ENCODE measurements at places on chromosomes 11 and 22. TPM values are rescaled to one million over a fixed set of nuclear protein-coding genes. Genes with fewer than 3 reads are reported as not detected.

Gene SRSF8
- 43.4 TPM for total RNA-seq

Gene FAT3
- total RNA-seq, result 0.10 TPM

Gene OR51A2
- total RNA-seq, result not detected

Gene ZNF70
- 3.5 TPM for total RNA-seq

- no peak for DNase-seq
These were observed 38.0 kb downstream of the WNT7B start for GRCh38 chr22:45938913-45939312.

- no peak for DNase-seq
These were observed 13.7 kb downstream of the TSPAN4 start for GRCh38 chr11:856397-856796.

DNA sequence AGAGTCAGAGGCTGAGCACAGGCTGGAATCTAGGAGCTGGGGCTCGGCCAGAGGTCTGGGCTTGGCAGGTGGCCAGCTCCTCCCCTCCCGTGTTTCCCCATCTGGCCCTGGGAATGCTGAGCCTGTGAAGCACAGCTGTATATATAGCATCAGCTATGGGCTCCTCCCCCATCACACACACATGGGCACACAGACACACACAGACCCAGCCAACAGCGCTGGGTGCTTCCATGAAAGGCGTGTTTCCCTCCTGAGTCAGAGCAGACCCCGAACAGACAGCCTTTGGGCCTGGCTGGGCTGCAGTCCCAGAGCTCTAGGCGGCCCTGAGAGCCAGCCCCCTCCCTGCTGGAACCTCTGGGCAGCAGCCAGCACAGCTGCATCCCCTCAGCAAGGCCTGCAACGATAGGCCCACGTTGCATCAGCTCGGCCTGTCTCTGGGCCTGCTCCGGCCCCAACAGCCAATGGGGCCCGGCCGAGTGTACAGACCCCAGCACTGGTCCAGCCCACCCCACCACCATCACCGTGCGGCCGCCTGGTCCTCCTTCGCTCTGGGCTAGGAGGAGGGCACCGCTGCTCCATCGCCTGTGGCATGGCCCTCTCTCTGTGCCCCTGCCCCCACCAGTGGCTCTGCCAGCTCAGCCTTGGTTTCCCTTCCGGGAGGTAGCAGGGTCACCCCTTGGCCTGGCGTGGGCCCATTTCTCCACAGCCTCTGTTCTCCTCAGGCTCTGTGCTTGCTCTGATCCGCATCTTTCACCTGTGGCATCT is 7.6 kb upstream of the SERPINH1 start:
- DNase-seq, result peak; percentile 72

DNA sequence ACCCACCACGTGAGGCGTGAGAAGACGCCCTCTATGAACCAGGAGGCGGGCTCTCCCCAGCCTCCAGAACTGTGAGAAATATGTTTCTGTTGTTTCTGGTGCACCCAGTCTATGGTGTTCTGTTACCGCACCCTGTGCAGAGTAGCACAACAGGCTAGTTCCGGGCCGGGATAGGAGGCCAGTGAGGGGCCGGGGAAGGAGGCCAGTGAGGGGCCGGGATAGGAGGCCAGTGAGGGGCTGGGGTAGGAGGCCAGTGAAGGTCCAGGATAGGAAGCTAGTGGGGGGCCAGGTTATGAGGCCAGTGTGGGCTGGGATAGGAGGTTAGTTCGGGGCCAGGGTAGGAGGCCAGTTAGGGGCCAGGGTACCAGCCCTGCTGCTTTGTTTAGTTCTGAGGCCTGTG is 204.6 kb downstream of the BARX2 start:
- no peak for DNase-seq

DNA sequence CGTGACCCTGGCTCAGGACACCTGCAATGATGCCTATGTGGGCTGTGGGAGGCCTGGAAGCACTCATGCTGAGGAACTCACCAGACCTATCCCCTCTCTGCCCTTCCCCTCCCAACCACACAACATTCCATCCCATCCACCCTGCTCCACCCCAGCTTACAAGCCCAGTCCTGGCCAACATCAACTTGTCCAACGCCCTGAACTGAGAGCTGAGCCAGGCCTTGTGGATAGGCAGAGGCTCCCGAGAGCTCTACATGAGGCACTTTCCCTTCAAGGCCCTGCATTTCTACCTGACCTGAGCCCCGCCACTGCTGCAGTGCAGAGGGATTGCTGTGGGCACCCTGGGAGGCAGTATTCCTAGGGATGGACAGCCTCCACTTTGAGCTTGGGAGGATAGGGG is 112.4 kb downstream of the PDE2A start:
- DNase-seq, result no peak

DNA sequence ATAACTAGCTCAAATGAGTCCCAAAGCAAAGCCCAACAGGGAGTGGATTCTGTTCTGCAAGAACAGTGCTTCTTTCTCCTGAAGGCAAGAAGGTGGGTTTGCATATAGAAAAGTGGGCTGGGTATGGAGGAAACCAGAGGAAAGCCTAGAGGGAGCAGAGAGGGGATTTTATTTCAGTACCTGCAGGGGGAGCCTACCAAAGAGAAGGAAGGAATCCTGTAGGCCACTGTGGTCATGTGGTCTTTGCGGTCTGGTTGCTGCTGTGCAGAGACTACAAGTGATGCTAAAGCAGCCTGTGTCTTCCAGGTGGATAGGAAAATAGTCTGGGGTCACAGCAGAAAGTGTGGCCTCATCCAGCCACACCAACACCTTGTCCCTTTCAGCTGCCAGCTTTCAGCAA is 33.2 kb upstream of the ZBTB16 start:
- no peak for DNase-seq

DNA sequence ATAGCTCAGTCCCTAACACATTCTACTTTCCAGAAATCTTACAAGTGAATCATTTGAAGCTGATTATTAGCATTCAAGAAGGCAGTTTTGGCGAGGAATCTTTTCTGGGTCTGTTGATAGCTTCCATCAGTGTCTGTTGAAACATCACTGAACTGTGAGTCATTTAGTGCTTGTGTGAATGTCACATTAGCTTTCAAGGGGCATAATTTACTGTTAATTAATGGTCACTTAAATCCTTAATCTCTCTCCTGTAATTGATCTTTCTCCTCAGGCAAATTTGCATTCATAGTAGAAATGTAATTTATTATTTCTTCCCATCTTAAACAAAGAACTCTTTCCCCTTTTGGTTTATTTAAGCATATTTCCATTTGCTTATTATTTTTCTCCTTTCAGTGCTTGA is 2.6 kb downstream of the HTR3B start:
- DNase-seq, result no peak

GRCh38 chr11:47257517-47258316 is at the start of gene NR1H3:
Gene NR1H3, plus strand, starts transcription at chr11:47257996. Its CDS starts 1,221 bp downstream, at chr11:47259217.
- peak; percentile 82 for DNase-seq

Measured in colonic mucosa (tissue), 4 donors.